ENCODE measurements at places on chromosomes 2 and 18. TPM values are rescaled to one million over a fixed set of nuclear protein-coding genes. Genes with fewer than 3 reads are reported as not detected.

MATN3 gene
- total RNA-seq, result 0.45 TPM

PKDCC gene
- 8.7 TPM for total RNA-seq

PLGLB1 gene
- total RNA-seq, result 4.9 TPM

HOXD11 gene
- total RNA-seq, result not detected

GBX2 gene
- total RNA-seq, result not detected

CRYGD gene
- not detected for total RNA-seq

SFT2D3 gene
- total RNA-seq, result 5.8 TPM

MOGAT1 gene
- total RNA-seq, result not detected

ITM2C gene
- 3.8 TPM for total RNA-seq

CCDC93 gene
- 20.2 TPM for total RNA-seq

PTMA gene
- 791 TPM for total RNA-seq

HNMT gene
- total RNA-seq, result 41.6 TPM

C2orf66 gene
- total RNA-seq, result not detected

MLPH gene
- total RNA-seq, result 4.7 TPM

DNA sequence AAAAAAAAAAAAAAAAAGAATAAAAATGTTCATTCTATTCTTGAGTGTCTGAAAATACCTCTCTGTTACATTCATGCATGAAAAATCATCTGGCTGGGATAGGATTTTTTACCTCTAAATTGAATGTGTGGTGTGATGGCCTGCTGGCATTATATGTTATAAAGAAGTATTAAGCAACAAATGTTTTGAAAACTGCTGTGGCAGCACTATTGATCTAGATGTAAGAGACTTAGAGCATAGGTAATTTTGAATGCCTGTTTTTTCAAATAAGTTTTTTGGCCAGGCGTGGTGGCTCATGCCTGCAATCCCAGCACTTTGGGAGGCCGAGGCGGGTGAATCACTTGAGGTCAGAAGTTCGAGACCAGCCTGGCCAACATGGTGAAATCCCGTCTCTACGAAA, 147.0 kb upstream of the LINC00305 start:
- DNase-seq, result no peak

GRCh38 chr2:182391443-182391842, 35.4 kb downstream of the PDE1A start:
- no peak for DNase-seq

GRCh38 chr18:8779251-8779650, 73.9 kb downstream of the MTCL1 start:
- DNase-seq, result no peak

DNA sequence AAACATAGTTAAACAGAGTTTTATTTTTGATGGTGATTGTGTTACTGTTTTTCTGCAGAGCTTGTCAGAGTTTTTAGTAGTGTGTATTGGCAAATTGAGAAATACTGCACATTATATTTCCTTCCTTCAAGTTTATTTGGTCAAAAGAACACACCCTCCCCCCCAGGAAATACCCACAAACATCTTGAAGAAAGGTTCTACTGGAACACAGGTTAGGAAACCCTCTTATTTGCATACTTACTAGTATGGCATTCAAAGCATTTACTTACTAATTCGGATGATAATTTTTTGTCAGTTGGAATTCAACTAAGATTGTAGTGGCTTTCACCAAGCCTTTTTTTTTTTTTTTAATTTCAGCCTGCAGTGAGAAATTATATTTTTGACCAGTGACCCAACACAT, 9.1 kb downstream of the CAB39 start:
- no peak for DNase-seq

- no peak for DNase-seq
Observed at GRCh38 chr2:56244506-56244905, 60.7 kb downstream of the CCDC85A start.

DNA sequence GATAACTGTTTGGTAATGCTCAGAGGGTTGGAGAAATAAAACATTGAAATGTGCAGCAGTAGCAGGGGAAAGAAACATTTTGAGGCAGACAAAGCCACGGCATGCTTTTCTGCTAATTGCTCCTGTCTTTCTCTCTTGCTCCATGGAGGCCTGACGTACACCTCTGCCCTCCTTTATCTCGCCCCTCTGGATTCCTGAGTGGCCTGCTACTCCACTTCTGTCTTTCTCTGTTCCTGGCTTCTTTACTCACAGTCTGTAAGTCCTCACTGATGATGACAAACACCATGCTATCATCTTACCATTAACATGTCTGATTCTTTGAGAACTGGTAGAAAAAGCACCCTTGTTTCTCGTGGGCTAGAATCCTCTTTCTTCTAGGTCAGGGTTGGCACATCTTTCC, 392.9 kb downstream of the MEIS1 start:
- no peak for DNase-seq

- no peak for DNase-seq
Observed at GRCh38 chr2:230903231-230904150, 21.6 kb downstream of the GPR55 start.

- DNase-seq, result no peak
Observed at GRCh38 chr2:119311371-119311770, 55.3 kb downstream of the C2orf76 start.

DNA sequence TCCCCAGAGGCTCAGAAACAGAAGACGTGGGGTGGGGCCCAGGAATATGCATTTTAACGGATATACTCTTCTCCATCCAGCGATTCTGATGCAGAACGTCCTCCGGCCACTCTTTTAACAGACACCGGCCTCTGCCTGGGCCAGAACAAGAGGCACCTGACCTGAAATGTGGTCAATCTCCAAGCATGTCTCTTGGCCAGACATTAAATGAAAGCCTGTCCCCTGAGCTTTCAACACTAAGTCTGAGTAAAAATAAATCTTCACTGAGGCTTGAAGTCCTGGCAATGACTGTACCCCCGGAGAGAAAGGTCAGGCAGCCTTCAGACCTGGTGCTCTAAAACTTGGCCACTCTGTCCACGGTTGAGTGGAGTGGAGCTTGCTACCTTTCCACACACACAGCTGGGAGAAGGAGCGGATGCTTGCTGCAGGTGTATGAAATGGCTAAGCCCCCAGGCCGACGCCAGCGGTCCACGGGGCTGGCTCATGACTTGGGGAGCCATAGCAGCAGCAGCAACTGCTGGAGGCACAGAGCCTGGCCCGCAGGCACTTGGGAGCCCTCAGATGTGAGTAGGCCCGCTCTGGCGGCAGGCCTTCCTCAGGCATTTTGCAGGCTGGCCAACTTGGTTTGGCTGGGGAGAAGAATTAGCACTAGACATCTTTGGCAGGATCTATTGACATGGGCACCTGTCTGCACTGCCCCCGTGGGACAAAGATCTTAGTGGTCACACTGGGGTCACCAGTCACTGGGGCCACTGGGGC, 79.7 kb downstream of the TMEM17 start:
- no peak for DNase-seq

DNA sequence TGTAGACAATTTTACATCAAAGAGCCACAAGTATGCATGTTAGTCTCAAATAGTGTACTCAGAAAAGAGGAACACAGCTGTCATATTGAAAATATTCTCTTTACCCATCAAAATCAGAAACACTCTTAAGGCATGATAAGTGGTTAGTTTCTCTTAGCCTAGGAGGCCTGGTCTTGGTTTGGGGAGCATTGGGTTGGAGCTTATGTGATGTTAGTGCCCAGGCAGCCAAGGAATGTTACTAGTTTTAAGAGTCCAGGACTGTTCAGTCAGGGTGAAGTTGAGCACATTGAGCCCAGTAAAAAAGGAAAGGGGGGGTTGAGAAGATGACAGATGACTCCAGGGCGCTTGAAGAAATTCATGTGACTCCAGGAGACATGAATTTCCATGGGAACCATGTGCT, 340.6 kb downstream of the HRH4 start:
- DNase-seq, result no peak

- DNase-seq, result no peak
Observed at GRCh38 chr18:56168049-56168781, 470.2 kb downstream of the TXNL1 start.

GRCh38 chr2:37713258-37713700, 41.8 kb upstream of the CDC42EP3 start:
- no peak for DNase-seq

- DNase-seq, result no peak
Observed at GRCh38 chr2:52396836-52397235, 1364.9 kb upstream of the NRXN1 start.

GRCh38 chr2:136131961-136132824, 14.2 kb upstream of the CXCR4 start:
- DNase-seq, result peak; percentile 36

GRCh38 chr2:107648781-107649404, 177.8 kb upstream of the RGPD4 start:
- no peak for DNase-seq

- DNase-seq, result no peak
Observed at GRCh38 chr18:6633310-6633709, 96.2 kb upstream of the ARHGAP28 start.

GRCh38 chr2:105862843-105863242, 118.1 kb downstream of the NCK2 start:
- DNase-seq, result no peak

DNA sequence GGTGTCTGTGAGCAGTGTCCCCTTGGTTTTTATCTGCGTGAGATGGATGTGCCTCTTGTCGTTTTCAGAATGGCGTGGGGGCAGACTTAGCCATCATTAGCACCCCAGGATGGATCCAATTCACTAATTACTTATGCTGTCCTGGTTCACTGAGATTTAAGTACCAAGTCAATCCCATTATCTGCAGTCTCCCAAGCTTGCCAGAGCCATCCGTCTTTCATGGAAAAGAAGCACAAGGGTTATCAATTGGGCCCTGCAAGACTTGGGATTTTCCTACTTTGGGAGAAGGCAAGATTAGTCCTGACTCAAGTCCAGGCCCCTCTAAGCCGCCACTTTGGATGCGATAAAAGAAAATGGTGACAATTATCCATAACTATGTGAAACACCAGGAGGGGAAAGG, 404.0 kb downstream of the TMEM182 start:
- no peak for DNase-seq

GRCh38 chr2:1484131-1484884, 71.0 kb downstream of the TPO start:
- no peak for DNase-seq

DNA sequence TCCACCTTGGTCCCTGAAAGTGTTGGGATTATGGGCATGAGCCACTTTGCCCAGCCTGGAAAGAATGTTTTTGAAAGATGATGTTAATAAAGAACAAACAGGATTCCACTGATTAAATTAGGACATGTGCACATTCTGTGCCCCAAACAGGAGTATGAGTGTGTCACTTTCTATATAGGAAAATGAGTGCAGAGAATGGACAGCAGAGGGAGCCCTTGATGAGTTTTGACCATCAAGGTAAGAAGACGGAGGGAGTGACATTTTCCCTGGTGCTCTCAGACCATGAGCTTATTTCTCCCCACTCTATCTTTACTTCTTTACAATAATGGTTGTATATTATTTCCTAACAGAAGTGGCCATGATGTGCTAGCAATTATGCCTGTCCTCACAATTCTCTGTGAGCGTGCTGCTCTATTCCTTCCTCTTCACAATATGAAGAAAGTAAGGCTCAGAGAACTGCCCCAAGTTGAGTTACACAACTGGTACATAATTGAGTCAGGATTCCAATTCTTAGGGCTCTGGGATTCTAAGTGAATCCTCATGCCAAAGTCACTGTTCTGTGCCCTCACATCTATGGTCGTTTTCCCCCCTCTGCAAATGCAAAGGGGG, 20.6 kb downstream of the RPL37A start:
- DNase-seq, result no peak

- no peak for DNase-seq
Observed at GRCh38 chr2:96737831-96738230, 2.0 kb downstream of the LMAN2L start.

DNA sequence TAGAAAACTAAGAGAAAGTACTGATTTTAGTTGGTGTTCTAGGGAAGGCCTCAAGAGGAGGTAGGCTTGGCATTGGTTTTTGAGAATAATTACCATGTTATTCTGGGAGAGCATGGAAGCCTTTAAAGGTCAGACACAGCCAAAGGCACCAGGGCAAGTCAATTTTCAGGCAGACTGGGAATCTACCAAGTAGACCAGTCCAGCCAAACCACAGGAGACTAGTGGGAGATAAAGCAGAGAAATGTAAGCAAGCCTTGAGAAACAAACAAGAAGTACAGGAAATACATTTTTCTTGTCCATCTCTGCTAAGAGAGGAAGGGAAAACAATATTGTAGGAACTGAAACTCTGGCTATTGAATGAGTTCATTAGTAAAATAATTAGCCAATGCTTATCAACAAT, 5.5 kb upstream of the CCDC68 start:
- DNase-seq, result no peak

GRCh38 chr2:41948397-41948763, 99.4 kb upstream of the PKDCC start:
- no peak for DNase-seq

DNA sequence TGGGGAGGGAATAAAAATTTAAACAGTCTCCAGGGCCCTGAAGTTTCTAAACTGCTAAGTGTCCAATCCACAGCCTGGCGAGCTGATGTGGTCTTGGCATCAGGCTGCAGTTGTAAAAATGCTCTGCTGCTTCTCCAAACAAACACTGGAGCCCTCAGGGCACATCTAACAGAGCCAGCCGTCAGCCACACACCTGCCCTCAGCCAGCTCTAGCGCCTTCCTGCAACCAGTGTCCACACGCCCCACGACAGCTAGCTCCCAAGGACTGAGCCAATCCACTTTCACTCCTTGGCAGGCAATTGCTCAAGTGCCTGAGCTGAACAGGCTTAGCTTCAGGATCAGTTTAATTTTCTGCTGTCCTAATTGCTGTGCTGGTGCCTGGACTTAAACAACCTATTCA, 446.4 kb upstream of the RAB12 start:
- DNase-seq, result no peak

DNA sequence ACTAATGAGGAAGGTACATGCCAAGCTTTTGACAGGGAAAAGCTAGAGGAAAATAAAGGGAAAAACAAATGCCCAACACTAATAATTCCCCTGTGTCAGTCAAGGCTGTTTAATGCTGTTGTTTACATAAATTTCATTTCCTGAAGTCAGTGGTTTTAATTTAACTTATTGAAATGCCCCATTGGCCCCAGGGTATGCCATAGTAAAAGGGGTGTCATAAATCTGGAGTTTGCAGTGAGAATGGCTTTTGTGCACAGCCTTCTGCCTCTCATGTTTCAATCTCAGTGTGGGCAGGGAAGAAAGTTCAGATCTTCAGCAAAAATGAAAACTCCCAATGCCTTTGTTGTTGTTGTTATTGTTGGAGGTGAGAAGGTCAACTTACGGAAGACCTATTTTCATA, 550.1 kb upstream of the DCC start:
- no peak for DNase-seq
